Stimulated activated CD8-positive, alpha-beta memory T cell treated with anti-CD3 and anti-CD28 coated beads, Interleukin-2, amount 100 ng/mL, for 1 hour (primary cell): ENCODE measurements at places on chromosomes 2 and 18.

DNA sequence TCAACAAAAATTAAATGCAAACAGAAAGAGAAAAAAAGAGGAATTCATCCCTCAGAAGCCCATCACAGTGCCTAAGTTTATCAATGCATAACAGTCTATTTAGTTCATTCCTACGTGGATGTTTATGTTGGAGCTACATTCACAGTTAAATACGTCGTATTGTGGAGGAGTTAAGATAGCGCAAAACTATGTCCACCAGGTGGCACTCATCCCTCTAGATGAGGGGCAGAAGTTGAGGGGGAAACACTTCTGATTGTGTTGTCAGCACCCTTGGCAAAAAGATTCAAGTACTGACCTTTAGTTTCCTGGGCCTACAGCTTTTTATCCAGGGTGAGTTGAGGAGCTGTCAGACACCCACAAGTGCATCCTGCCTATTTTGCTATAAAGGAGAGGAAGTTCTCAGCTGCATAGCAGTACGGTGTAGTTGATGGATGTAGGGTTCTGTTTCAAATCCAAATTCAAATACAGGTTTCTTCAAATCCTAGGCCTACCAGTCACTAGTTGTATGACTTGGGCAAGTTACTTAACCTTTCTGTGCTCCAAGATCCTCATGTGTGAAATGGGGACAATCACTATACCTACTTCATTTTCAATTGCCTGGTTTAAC, 26.8 kb upstream of the MYO1B start:
- no peak for DNase-seq

GRCh38 chr18:79523206-79523735, 127.5 kb downstream of the NFATC1 start:
- no peak for DNase-seq

GRCh38 chr2:176960736-176961520, 251.7 kb upstream of the HNRNPA3 start:
- DNase-seq: no peak

- no peak for DNase-seq
These were observed 111.0 kb downstream of the B3GNT2 start for GRCh38 chr2:62306751-62307468.

DNA sequence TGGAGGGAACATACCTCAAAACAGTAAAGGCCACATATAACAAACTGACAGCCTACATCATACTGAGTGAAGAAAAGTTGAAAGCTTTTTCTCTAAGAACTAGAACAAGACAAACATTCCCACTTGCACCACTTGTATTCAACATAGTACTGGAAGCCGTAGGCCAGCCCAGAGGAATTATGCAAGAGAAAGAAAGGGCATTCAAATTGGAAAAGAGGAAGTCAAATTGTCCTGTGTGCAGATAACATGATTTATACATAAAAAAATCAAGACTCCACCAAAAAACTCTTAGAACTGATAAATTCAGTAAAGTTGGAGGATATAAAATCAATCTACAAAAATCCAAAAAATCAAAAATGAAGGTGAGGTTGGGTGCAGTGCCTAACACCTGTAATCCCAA, 8.0 kb upstream of the KDM3A start:
- DNase-seq: no peak

DNA sequence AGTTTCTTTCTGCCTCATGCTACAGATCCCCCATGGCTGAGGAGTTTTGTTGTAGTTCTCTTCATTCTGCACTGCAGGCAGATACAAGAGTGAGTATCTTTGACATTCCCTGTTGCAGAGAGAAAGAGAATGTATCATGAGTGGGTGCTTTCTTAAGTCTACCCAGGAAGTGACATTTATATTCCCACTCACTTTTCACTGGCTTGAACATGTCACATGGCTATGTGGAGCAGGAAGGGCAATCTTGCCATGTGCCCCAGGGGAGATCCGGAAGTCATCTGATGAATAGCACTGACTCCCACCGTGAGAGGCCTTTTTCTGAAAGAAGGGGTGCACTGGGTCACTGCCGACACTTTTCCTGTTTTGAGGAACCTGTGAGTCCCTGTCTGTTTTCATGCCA, 66.4 kb upstream of the BOD1L2 start:
- DNase-seq: no peak

DNA sequence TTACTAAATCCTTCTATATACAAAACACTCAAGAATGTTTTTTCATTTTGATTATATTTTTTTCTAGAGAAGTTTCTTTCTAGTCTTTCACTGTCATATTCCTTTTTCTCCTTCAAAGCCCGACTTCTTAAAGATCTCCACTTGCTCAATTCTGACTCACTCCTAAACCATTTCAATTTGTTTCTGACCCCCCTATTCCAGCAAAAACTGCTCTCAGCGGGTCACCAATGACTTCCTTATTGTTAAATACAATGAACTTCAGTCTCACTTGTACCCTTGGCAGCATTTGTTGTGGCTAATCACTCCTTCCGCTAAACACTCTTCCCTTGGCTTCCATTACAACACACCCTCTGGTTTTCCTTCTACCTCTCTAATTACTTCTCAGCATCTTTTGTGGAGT, 111.1 kb upstream of the RBBP8 start:
- no peak for DNase-seq

DNA sequence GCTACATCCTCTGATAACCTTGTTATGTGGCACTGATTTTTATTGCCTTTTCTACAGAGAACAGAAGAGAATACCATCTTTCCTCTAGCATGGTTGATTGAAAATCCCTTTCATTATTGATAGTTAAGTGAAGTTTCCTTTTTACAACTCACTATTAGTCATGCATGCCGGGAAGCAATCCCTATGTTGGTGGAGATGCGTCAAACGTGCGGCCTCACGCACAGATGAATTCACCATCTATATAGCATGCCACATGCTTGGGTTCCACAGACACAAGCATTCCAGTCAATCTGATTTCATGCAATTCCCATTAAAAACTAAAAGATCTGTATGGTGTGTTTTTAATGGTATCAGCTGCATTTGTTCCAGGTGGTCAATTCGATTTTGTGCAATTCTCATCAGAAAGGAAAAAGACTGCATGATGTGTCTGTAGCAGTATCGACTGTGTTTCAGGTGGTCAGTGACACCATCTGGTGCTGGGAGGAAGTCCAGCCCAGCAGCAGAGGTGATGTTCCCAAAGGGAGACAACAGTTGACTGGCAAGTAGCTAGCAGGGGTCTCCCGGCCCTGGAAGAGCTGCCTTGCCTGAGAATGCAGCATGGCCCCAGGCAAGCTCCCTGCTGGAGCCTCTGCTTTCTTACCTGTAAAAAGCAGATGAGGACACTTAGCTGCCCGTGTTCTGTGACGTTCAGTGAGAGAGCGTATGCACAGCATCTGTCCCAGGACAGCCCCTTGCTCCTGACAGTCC, 151.3 kb upstream of the NCK2 start:
- no peak for DNase-seq

DNA sequence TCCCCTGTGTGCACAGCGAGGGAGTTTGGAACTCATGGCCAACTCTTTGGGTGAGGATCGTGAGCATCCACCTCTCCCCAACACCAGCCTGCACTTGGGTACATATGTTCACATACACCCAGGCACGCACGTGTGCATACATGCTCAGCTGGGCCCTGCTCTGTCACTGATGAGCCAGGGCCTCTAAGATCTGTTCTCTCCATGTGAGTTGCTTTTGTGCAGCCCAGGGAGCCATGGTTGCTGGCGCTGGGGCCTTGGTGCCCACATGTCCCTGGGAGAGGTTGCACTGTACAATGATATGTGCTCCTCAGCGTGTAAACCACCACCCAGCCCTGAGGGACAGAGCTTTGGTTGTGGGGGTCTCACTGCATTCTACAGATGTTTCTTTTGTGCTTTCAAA, 44.1 kb downstream of the KLHL29 start:
- no peak for DNase-seq

DNA sequence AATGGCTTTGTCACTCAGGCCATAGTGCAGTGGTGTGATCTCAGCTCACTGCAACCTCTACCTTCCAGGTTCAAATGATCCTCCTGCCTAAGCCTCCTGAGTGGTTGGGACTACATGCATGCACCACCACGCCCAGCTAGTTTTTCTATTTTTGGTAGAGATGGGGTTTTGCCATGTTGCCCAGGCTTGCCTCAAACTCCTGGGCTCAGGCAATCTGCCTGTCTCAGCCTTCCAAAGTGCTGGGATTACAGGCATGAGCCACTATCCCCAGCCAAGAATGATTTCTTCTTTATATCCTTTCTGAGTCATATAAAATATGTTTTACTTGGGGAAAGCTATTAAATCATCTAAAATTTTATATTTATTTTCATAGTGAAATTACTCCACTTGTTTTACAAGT, 61.3 kb downstream of the CYBRD1 start:
- DNase-seq: no peak

GRCh38 chr2:231701456-231702373, 6.6 kb upstream of the PTMA start:
- DNase-seq: no peak

DNA sequence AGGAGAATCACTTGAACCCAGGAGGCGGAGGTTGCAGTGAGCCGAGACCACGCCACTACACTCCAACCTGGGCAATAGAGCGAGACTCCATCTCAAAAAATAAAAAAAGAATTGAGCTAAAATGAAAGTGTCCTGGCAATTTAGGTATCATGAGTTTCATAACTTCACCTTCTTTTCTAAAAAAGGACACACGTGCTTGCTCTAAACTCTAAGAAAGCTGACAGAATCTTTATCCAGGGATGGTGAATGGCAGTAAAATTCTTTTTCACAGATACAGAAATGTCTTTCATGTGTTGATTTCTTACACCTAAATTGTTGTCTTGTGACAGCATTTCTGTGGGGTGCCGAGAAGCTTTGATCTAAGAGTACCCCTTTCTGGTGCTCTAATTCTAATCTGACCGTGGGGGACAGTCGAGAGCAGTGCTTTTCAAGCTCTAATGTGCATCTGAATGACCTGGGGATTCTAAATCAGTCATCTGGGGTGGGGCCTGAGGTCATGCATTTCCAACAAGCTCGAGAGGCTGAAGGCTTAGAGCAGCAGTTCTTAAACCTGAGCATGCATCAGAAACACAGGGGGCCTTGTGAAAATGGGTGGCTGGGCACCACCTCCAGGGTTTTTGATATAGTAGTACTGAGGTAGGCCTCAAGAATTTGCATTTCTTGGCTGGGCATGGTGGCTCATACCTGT, 42.1 kb upstream of the REL start:
- no peak for DNase-seq

GRCh38 chr18:51824746-51825145, 515.3 kb upstream of the DCC start:
- no peak for DNase-seq

DNA sequence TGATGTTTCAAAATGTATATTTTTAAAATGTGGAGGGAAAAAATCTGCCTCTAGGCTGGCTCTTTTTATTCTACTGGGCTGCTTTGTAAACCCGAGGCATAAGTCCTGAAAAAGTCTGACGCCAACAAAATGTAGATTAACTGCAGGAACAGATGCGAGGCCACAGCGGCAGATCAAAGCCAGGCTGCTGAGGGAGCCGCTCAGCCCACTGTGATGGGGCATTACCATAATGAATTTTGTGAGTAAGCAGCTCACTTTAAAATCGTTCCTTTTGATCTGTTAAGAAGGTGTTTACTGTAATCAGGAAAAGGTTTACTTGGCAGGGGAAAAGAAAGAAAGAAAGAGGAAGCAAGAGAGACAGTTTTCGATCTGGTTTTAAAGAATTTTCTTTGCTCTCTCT, 269.0 kb downstream of the ICOS start:
- DNase-seq: no peak

- DNase-seq: no peak
These were observed 33.0 kb downstream of the SLC35F5 start for GRCh38 chr2:113723411-113723810.

DNA sequence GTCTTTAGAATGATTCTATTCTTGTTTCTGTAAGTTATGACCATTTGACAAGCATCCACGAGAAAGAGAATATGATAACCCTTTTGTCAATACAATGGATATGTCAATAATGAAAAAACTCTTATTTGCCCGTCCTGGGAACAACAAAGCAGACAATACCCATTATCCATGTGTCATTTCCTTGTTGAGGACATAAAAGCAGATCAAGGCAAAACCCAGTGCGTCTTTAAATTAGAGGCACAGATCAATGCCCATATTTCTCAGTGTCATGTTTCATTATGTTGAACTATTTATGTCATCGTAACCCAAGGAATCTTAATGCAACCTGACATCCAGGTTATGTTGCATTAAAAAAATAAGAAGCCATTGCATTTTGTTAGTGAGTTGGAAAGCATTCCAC, 365.0 kb upstream of the CELF4 start:
- DNase-seq: no peak

- DNase-seq: no peak
These were observed 220.4 kb upstream of the SPOPL start for GRCh38 chr2:138280999-138281695.

DNA sequence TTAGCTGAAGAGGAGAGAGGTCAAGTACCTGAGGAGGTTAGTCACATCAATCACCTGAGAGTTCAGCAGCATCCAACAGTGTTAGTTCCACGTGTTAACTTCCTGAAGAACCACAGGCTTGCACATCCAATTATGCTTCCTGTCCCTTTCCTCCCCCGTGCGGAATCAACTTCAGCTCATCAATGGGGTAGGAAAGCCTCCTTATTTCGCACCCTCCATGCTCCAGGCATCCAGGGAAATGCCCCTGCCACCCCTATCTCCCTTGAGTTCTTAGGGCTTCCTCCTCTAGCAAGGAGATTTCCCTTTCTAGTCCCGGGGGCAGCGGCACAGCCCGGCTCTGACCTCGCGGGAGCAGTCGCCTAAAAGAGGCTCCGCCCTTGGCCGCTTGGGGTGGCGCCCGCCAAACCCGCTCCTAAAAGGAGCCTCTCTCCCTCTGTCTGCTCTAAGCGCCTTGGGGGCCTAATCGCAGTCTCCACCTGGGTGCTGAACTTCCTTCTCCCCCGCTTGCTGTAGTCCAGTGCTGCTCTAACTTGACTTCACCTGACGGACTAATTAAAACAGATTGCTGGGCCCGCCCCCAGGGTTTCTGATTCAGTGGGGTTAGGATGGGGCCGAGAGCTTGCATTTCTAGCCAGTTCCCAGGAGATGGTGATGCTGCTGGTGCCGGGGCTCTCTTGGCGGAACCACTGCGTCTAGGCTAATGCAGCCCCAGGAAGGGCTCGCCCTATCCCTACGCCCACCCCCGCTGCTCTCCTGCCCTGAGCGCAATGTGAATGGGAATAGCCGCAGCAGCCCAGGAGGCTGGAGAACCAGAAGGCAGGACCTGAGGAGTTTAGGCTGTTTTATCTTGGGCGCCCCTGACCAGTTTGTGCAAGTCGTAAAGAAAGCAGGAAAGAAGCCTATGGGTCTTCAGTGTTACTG, 3.4 kb upstream of the TET3 start:
- no peak for DNase-seq

- DNase-seq: no peak
These were observed 91.9 kb upstream of the CAVIN2 start for GRCh38 chr2:191938779-191939178.

DNA sequence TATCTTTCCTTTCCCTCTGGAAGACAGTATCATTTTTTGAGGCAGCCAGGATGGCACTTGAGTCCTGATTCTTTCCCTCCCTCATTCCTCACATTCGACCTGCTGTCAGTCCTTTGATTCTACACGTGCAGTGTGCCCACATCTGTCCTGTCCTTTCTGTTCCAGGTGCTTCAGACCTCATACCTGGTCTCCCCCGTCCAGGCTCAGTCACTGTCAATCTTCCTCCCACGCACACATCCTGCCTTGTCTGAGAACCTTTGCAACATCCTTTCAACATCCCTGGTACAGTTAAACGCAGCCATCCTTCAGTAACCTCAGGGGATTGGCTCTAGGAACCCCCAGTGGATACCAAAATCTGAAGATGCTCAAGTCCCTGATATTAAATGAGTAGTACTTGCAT, 10.1 kb downstream of the BCL2 start:
- DNase-seq: no peak
